NCI-H1694 treated with DMSO at 0.1 percent for 48 hours (cell line): ENCODE measurements at places on chromosomes 5 and 9.

GRCh38 chr9:91994422-91994821 is 44.4 kb upstream of the ROR2 start:
- DNase-seq, result no peak

DNA sequence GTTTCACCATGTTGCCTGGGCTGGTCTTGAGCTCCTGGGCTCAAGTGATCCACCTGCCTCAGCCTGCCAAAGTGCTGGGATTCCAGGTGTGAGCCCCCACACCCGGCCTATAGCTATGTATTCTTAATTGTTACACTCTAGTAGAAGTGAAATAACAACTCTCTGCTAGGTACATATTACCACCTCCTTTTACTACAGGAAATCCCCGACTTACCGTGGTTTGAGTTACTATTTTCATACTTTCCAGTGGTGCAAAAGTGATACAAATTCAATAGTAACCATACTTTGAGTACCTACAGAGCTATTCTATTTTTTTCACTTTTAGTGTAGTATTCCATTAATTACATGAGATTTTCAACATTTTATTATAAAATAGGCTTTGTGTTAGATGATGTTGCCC is 719 bp downstream of the ARL14EPL start:
- DNase-seq, result no peak

- no peak for DNase-seq
These were observed 58.6 kb downstream of the PRKACG start for GRCh38 chr9:68955330-68955729.

DNA sequence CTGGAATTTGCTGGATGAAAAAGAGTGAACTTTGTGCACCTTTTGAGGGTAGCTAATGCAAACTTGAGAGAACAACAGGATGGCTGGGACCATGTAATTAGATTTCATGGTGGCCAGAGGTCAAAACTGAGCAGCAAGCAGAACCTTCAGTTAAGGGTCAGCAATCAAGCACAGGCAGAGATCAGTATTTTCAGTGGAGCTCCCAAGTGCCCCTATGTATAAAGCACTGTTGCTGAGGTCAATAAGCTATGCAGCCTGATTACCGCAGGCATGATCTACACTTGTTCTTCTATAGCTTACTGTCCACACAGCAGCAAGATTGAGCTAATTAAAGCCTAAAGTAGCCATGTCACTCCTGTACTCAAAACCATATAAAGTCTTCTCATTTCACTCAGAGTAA is 62.1 kb upstream of the TMC1 start:
- no peak for DNase-seq

GRCh38 chr5:178769617-178770260 is 39.3 kb upstream of the ZNF354A start:
- DNase-seq, result no peak

DNA sequence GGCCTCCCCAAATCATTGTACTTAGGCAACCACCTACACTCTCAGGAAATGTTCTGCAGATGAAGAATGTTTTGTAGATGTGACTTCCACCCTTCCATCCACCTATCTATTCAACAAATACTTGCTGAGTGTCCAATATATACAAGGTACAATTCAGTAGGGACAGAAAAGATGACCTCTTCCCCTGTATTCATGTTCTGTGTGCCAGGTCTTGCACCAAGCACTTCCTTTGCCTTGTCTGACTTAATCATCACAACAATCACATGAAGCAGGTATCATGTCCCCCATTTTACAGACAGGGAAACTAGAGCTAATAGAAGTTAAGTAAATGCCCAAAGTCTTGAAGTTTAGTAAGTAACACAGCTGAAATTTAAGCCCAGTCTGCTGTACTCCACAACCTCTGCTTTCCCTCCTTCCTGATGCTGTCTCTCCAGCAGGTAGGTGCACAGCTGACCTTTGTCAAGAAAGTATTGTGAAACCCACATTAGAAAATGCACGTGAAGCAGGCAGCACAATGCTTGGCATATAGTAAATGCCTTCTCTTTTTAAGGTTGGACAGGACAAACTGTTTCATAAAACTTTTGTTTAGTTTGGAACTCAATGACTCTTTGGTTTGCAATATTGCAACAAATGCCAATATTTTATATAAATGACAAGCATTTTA is 296.5 kb downstream of the DEPDC1B start:
- no peak for DNase-seq

DNA sequence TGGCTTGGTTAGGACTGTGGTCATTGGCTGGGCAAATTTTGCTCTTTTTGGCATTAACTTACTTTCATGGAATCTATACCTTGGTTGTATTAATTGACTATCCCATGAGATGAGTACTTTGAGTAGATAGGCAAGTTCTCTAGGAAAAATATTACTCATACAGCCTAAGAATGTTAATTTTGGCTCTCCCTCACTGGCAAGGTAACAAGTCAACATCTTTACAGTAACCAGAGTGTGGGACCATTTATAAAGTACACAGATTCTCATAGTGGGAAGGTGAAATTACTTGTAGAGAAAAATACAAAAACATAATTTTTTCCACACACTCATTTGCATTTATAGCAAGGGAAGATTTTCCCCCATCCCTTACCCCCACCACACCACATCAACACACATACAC is 154.6 kb upstream of the ZNF608 start:
- DNase-seq, result no peak

GRCh38 chr5:170617533-170618490 is 114.0 kb downstream of the KCNIP1 start:
- DNase-seq, result no peak

- DNase-seq, result no peak
These were observed 24.4 kb downstream of the FBLL1 start for GRCh38 chr5:168553377-168554130.

GRCh38 chr5:95035891-95036685 is 248.8 kb downstream of the MCTP1 start:
- no peak for DNase-seq

DNA sequence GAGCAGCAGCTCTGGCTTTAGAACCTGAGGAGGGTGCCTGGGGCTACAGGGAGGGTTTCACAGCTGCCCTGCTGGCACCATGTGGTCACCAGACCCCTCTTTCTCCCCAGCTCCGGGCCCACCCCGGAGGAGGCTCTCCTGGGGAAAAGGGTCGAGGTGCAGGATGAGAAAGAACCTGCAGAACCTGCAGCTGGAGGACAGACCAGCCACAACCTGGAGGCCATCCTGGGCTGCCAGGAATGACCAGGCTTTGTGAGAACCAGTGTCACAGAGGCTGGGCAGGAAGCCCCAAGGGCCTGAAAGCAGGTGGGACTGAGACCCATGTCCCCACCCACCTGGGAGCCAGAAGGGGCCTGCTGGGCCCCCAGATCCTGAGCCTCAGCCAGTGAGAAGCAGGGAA is 23.0 kb downstream of the SEMA4D start:
- no peak for DNase-seq

DNA sequence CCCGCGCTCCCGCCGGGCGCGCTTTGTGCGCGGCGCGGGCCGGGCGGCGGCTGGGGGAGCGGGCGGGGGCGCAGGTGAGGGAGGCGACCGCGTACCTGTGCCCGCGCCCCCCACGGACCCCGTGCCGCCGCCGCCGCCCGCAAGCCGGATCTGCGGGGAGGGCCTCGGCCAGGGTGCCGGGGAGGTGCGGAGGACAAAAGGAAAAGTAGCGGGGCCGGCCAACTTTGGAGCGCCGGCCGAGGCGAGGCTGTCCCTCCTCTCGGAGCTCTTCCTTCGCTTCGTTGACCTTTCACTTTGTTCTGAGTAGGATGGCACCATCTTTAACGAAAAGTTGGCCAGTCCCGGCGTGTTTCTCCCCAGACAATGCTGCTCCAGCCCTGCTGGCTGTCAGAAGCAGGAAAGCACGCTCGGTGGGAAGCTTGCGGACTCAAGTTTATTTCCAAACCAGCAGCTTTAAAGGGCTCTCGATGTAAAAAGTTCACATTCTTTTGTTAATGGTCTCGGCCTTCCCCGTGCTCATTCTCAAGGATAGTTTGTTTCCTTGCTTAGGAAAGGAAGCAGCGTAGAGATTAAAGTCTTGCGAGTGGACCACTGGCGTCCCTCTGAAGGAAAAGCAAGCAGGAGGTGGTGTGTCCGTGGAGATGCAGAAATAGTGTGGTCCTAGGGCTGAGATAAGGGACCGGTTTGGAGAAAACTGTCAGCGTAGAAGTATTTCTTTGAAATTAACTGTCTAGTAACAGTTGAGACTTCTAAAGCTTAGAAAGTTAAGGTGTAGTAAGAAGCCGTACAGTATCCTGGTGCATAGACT is 639 bp downstream of the EHMT1 start:
- no peak for DNase-seq

GRCh38 chr5:152349683-152350526 is 55.2 kb downstream of the NMUR2 start:
- peak; percentile 19 for DNase-seq

- DNase-seq, result no peak
These were observed 104.0 kb upstream of the ALDH1B1 start for GRCh38 chr9:38288502-38288901.
